ENCODE measurements at places on chromosomes 7 and 10.
A peak's percentile ranks its signal among the peaks of the same experiment; 100 is the strongest.

GRCh38 chr10:54800741-54801421 lies at the start of gene PCDH15:
Gene PCDH15 (minus strand): TSS chr10:54801231. CDS start chr10:54664262, 136,969 bp downstream.
- peak; percentile 34 for DNase-seq

- DNase-seq, result no peak
Observed at GRCh38 chr10:59907918-59908807, 1.8 kb upstream of the CCDC6 start.

- no peak for DNase-seq
Observed at GRCh38 chr10:101856626-101857025, 13.0 kb upstream of the KCNIP2 start.

DNA sequence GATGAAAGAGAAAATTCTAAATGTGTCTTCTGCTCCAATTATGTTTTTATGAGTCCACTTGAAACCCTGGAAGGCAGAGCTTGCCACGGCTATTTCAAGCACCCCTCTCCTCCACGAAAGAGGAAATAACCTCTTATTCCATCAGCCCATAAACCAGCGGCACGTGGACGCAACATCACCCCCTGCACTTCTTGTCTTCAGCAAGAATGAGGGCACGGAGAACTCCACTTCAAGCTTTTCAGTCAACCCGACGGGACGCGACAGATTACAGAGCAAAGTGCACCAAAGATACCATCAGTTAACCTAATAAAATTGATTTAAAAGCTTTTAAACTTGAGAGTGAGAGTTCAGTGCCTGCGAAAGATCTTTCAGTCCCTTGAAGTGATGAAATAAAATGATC lies 406.3 kb downstream of the GALNT17 start:
- no peak for DNase-seq

GRCh38 chr10:436013-436697 lies 253.3 kb downstream of the DIP2C start:
- DNase-seq, result no peak

DNA sequence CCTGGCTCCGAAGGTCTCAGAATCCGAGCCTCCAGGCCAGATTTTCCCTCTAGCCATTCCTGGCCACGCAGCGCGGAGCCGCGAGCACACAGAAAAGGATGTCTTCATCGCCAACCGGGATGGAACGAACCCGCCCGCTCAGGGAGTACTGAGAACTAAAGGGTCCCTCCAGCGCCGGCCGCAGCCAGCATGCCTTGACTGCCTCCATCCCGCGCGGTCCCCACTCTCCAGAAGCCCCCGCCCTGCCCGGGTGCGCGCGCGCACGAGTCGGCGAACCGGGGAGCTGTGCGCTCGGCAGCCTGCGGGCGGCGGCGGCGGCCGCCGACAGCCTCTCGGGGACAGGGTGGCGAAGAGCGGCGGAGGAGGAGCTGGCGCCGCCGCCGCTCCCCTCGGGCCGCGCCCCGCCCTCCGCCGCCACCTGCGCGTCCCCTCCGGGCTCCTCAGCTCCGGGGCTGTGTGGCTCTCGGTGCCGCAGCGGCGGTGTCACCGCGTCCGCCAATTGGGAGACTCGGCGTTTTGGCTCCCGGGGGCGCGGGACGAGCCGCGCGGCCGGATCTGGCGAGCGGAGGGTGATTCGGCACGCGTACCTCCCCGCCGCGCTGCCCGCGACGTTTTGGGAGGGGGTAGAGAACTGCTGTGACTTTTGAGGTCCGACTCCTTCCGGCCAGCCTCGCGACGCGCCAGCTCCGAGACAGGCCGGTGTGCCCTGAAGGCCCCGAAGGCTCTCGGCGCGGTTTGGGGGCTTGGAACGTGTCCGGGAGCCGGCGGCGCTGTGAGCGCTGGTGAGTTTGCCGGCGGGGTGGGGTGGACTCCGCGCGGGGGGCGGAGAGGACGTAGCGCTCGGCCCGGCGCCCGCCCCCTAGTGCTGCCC lies 453 bp upstream of the GALNT17 start:
- no peak for DNase-seq

GRCh38 chr10:119189811-119190282 lies 11.2 kb upstream of the PRDX3 start:
- no peak for DNase-seq

DNA sequence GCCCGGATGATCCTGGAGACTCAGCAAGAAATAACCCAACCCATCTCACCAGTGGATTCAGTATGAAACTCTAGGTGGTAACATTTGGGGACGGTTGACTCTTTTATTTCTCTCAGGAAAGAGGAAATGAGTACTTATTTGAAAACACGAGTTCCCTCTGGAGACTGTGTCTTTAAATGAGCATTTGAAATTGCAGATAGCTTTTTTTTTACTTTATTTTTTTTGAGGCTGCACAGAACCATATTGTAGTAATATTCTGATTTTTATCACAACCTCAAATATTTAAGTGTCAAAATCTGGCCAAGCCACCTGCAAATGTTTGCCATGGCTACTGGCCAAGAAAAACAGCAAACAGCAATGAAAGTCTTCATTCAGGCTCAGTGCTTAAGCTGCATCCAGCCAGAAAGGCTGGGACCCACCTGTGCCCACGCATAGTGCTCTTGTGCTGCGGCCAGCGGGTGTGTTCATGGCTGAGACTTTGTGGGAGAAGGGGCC lies 160.8 kb downstream of the CREB5 start:
- no peak for DNase-seq

Data from SW 1271 (cell line).